ENCODE measurements at places on chromosomes 4 and X.

GRCh38 chrX:123108513-123109427, 75.3 kb upstream of the GRIA3 start:
- no peak for DNase-seq

DNA sequence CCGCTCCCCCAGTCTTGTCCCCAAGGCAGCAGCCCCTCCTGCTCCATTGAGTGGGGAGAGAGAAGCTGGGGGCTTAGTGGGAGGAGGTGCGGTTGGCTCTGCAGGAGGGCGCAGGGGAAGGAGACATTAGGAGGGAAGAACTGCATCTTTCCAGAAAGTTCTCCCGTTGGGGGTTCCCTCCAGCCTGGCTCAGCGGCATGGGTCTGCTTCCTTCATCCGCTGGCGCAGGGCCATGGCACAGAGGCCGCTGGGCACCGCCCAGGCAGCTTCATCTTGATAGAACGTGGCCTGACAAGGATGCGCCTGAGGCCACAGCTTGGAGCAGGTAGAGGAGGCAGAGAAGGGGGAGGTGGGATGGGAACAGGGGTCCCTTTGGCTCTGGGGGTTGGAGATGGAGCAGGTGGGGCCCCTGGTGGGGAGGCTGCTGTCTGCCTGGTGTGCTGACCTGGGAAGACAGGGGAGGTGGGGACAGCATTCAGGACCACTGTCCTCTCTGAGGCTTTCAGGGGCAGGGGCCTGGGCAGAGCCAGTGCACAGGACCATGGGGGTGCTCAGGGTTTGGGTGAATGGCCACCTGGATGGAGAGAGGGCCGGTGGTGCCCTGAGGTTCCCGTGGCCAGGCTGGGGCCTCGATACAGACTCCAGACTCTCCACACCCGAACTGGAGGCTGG, 12.1 kb downstream of the DOK7 start:
- no peak for DNase-seq

- DNase-seq: no peak
Measured at GRCh38 chrX:149372866-149373265, 132.2 kb downstream of the IDS start.

DNA sequence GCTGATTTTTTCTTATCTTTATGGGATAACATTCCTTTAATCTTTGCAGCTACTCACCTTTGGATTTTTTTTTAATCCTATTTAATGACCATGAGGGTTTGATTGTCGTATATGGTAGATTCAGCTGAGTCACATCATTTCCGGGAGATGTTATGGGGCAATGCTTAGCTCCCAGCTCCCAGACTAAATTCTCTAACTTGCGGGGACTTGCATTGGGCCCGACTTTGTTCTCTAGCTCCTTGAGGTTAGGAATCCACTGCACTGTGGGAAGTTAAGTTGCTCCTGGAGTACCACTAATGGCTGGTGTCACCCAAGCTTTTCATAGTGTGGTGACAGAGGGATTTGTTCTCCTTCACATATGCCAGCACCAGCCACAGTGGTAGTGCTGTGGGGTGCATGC, 287.4 kb downstream of the TECRL start:
- DNase-seq: no peak

DNA sequence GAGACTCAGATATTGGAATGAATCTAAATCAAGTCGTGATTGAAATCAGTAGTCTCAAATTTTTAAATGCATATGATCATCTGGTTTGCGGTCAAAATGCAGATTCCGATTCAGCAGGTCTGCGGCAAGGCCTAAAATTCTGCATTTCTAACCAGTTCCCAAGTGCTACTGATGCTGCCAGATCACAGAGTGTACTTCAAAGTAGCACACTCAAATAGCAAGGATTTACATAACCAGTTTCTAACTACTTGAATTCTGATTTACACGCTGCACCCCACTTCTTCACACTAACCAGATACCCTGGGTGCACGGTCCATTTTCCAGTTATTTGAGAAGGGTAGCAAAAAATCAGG, 752 bp downstream of the MBTPS2 start:
- no peak for DNase-seq

DNA sequence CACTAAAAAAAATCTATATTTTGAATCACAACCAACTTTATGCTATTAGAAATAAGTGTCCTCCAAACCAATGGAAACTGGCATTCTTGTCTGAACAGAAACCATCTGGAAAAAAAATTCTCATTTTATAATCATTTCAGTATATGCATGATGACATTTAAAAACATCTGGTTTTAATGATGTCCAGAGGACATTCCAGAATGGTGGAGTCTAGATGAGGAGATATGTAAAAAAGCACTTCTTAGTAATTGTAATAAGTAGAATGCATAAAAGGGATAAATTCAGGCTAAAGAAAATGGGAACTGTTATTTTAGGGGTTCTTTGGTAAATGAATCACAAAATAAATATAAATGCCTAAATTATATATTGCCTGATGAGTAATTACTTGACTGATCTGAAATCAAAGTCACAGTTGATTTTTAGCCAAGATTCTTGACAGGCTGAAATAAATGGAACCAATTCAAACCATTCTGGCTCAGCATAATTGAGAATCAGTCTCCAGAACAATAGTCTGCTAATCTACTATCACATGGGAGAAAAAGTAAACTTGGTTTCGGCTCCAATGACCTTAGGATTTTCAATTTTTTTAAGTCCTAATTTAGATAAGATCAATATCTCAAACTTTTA, 636.6 kb downstream of the FAT4 start:
- DNase-seq: no peak

GRCh38 chr4:88027611-88028608, 20.5 kb downstream of the PKD2 start:
- no peak for DNase-seq

GRCh38 chrX:68196939-68197791, 236.1 kb downstream of the OPHN1 start:
- DNase-seq: no peak

GRCh38 chr4:54197926-54198325, 31.2 kb upstream of the PDGFRA start:
- no peak for DNase-seq

- no peak for DNase-seq
Measured at GRCh38 chr4:76016393-76016792, 6.9 kb downstream of the CXCL10 start.

GRCh38 chr4:11424000-11424399, 4.7 kb downstream of the HS3ST1 start:
- no peak for DNase-seq

GRCh38 chr4:16814361-16814760, 84.1 kb downstream of the LDB2 start:
- no peak for DNase-seq

DNA sequence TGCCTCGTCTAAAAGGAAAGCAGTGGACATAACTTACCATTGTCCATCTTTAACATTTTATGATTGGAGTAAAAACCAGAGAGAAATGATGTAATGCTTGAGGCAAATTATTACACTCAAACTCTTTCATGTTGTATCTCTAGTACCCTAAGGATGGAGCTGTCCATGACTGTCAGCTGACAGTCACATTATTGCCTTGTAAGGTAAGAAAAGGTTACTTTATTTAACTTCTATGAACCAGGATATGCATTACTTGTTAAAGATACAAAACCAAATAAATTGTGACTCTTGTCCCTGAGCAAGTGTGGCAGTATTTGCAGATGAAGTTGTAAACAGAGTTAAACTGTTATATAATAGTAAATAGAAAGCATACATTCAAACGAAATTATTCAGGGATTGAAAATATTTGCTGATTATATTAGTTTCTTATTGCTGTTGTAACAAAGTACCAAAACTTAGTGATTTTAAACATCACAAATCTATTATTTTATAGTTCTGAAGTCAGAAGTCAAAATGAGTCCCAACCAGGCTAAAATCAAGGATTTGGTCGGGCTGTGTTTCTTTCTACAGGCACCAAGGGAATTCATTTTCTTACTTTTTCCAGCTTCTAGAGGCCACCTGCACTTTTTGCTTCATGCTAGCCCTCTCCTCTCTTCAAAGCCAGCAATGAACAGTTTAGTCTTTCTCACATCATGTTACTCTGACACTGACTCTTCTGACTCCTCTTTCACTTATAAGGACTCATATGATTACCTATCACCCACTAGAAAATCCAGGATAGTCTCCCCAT, 113.8 kb downstream of the CEP44 start:
- DNase-seq: no peak

DNA sequence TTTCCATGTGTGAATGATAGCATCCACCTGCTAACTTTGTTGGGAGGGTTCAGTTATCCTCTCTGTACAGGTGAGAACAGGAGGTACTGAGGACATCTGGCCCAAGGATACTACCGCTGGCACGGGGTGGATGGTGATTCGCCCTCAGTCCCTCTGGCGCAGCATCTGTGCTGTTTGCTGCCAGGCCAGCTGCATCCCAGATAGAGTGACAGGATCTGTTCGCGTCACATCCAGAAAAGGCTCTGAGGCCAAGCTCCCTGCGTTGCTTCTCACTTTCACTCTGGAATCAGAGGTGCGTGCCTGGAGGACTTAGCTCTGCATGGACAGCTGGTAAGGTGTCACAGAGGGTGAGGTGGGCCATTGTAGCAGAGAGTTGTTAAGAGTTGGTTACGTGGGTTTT, 95.4 kb downstream of the TBL1X start:
- DNase-seq: no peak

DNA sequence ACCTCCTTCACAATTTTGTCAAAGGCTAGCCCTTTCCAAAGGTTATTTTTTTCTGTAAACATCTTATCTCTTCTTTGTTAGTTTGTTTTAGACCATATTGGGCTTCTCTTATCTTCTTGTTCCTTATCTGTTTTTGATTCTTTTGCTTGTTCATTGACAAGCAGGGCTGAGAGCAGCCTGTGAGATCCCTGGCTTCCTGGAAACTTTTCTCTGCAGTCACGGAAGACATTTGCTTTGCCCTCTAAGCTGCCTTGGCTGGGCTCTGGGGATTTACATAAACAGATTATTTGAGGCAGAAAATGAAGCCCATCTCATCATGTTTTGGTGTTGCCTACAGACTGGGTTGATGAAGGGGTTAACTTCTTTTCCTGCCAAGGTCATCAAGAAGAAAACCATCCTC, 157.4 kb upstream of the AMOT start:
- no peak for DNase-seq

DNA sequence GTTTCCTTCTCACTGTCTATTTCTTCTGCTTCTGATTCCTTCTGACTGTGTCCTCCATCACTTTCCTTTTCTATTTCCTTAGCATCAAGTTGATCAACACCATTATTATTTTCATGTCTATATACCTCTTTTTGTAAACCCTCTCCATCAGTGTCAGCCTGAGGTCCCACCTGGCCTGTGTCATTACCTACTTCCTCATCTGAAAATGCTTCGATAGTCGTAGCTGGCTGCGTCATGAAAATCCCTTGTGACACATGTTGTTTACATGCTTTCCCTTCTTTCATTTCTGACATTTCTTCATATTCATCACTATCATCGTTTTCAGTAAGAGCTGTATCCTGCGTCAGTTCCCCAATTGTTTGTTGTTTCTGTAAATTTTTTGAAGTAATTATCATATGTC, 39.6 kb downstream of the RPGR start:
- no peak for DNase-seq

- no peak for DNase-seq
Measured at GRCh38 chr4:56730097-56730496, 49.0 kb upstream of the HOPX start.

GRCh38 chr4:176924238-176924637, 131.5 kb upstream of the VEGFC start:
- no peak for DNase-seq

- no peak for DNase-seq
Measured at GRCh38 chr4:142396279-142396678, 449.8 kb downstream of the INPP4B start.

GRCh38 chr4:38205261-38205660, 245.1 kb downstream of the PTTG2 start:
- no peak for DNase-seq

DNA sequence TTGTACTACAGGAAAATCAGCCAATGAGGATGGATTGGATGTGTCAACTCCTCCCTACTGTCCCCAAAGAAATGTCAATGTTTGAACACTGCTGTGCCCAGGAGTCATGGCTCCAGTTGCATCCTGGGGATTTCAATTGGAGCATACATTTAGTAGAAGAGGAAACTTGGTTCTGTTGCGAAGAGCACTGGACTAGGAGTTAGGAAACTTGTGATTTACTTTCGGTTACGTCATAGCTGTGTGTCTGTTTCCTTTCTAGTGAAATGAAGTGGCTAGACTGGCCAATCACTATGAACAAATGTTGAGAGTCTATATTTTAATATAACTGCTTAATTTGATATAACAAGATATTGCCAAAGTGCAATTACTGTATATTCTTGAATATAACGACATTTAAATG, 35.2 kb downstream of the ARL9 start:
- DNase-seq: no peak

DNA sequence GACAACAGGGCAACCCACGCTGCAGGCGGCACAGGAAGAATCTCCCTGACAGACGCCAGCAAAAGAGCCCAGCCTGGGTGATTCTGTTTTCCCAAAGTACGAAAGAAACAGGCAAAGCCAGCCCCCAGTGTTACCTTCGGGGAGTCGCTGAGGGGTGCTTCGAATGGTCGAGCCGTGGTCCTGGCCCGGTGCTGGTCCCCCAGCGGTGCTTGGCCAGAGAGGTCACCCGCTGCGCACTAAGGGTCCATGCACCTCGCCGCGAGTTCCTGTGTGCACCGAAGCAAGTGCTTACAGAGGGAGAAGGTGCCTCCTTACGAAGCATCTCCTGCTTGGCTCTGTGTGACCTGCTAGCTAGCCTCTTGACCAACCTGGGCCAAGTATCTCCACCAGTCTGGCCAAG, 77.1 kb downstream of the HMX1 start:
- no peak for DNase-seq

GRCh38 chr4:85784947-85785346, 310.0 kb downstream of the ARHGAP24 start:
- no peak for DNase-seq

DNA sequence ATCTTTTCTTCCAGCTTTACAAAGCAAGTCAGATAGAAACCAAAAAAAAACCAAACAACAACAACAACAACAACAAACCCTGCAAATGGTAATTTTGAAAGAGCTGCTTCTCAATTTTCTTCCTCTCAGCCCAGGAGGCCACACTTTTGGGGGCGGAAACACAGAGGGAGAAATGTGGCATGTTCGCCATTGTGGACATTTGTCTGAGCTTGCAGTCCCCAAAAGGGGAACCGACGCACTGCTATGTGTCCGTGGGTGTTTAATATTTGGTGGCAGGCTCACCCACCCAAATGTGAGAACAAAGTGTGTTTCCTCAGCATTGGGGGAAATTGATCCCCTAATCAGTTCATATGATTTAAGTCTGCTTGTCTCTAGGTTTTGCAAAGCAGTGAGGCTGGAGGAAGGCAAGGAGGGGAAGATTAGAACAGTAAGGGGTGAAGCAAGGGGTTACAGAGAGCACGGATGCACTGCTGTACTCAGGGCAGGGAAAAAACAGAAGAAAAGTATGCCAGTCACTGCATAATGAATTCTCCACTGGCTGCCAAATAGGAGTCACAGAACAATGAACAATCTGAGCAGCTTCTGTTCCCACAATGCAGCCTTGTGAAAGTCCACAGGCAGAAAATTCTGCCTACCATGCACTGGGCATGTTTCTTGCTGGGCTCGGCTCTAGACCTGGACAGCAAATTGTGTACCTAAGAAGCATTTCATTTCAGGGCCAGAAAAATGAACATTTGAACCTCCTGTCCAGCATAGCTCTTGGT, 74.7 kb upstream of the GPM6B start:
- no peak for DNase-seq
